Stimulated activated naive CD8-positive, alpha-beta T cell treated with anti-CD3 and anti-CD28 coated beads, Interleukin-15, Interleukin-2, amounts not matched to agents 100 U/mL and 50 U/mL, for 24 hours (primary cell): ENCODE measurements at places on chromosomes 4 and X.

DNA sequence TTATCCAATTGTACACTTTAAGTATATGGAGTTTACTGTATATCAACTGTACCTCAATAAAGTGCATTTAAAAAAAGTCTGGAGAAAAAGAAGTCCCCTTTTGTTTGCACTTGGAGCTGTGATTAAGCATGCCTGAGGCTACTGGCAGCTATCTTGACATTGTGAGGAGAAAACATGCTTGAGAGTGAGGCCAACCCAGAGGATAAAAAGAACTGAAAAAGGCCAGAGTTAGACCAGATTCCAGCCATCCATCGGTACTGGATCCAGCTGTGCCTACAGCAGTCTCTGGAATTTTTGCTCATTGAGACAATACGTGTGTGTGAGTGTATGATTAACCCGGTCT lies 57.4 kb downstream of the LGI2 start:
- DNase-seq, result no peak

GRCh38 chr4:170033999-170034398 lies 7.8 kb upstream of the MFAP3L start:
- DNase-seq, result no peak

GRCh38 chr4:127732623-127733328 lies 2.6 kb downstream of the SLC25A31 start:
- DNase-seq, result no peak

DNA sequence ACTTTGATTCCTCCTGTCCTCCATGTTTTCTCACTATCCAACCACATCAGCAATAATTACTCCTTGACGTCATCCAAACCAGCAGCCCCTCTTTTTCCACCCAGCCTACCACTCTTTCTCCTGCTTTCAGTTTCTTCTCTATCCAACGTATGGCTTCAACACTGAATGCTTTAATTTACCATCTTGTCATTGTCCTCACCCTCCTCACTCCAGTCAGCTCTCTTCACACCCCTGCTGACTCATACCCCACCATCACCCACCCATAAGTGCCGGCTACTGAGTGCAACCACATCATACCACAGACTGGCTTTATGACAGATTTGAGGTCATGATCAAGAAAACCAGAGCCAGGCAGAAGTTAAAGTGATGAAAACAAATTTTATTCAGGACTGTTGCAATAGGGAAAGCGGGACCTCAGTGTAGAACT lies 9.8 kb upstream of the ANXA5 start:
- peak; percentile 68 for DNase-seq

DNA sequence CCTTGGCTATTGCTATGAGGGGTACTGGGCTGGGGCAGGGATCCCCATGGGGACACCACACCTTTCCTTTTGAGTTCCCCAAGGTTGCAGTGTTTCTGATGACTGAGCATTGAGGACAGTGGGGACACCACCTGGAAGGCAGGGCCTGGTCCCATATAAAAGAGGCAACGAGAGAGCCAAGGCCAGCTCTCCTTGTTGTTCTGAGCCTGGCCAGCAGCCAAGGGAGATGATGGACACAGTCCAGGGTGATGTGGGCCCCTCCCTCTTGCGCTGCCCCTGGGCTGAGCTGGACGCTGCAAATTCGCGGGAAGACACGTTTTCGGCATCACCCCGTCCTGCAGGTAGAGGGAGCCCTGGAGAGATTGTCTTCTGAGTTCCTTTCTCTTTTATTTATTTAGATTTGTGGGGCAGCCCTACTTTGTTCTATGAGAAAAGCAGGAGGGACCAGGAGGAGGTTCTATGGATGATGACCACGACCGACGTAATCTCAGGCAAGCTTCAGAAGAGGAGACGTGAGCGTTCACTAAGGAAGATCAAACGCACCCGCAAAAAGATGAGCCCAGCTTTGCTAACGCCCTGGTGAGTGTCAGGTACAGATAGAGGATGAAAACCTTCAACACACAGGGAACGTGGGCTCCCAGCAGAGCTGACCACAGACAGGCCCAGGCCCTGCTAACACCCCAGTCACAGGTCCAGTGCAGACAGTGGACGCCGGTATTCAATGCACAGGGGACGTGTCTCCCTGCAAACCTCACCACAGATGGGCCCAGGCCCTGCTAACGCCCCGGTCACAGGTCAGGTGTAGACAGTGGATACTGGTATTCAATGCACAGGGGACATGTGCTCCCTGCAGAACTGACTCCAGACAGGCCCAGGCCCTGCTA lies 97.4 kb downstream of the SHOX start:
- DNase-seq, result no peak

DNA sequence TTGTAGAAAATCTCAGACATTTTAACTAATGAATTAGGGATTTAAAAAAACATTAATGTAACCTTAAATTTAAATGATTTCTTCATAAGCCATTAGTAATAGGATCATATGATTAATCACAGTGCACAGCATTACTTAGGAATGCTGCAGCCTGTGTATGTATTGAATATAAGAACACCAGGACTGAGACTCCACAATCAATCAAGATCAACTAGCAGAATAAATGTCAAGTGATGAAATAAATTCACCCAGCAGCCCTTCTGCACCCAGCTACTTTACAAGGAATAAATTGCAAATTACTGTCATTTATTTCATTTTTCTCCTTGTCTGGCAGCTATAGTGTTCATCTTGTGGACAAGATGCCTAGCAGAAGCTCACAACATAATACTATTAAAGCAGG lies 46.5 kb downstream of the NEIL3 start:
- no peak for DNase-seq

DNA sequence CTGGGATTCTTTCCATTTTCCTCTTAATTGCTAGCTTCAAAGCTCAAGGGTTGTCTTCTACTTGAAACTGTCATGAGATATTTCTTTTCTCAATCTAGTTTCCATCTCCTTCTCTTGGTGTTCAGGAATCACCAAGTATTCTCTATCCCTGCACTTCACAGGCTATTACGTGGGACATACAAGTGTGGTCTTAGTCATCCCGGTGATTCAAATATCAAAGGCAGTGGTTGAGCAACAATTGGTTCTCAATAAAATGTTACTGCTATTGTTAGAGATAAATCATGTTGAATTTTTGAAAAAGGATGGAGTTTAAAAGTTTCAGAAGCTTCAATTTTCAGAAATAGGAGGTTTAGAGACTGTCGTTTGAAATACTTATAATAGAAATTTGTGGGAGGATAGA lies 812.9 kb downstream of the FSTL5 start:
- DNase-seq, result no peak

GRCh38 chrX:65203545-65203944 lies 227.3 kb upstream of the ZC4H2 start:
- no peak for DNase-seq

GRCh38 chrX:46168254-46168653 lies 377.0 kb downstream of the ZNF674 start:
- no peak for DNase-seq

- peak; percentile 74 for DNase-seq
These were observed 483.6 kb downstream of the BCOR start for GRCh38 chrX:39613997-39614679.

DNA sequence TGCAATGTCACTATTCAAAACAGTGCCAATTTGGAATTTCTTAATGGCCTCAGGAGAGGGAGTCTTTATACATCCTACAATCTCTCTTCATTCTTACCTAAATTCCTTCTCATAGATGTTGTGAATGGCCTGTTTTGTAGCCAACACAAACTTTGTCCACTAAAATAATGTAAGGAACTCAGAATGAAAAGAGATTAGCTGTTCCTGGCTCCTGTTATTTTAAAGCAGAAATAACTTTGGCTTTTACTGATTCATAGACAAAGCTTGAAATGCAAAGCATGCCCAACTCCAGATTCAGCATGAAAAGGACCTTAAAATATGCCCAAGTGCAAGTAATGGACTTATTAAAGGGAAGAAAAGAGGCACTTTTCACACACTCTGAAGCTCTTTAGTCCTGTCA lies 146.0 kb upstream of the GPC4 start:
- DNase-seq, result no peak

- no peak for DNase-seq
These were observed 55.1 kb upstream of the BCOR start for GRCh38 chrX:40152741-40153344.

DNA sequence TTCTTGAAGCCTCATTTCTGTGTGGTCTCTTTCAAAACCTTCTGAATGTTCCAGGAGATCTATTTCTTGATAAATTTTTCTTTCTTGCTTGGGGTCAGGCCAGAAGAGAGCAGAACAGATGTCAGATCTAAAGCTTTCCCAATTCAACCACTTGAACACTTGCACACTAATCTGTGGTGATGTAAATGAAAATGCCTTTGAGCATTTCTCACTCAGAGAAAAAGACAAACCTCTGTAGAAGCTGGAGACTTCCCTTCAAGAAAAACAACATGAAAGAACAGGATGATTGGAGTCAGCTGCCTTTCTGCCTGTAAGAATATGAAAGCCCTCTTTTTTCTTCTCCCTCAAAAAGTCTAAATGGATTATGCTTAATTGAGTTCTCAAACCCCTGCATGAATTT lies 11.2 kb downstream of the IGFBP7 start:
- DNase-seq, result no peak
